ENCODE measurements at places on chromosomes 1 and 21. TPM values are rescaled to one million over a fixed set of nuclear protein-coding genes. Genes with fewer than 3 reads are reported as not detected.
A peak's percentile ranks its signal among the peaks of the same experiment; 100 is the strongest.

Gene PAQR6
- 0.43 TPM for total RNA-seq

Gene GSTM2
- 45.9 TPM for total RNA-seq

Gene LCE1A
- not detected for total RNA-seq

Gene PALMD
- total RNA-seq: 22.6 TPM

Gene USF1
- total RNA-seq: 33.5 TPM

DNA sequence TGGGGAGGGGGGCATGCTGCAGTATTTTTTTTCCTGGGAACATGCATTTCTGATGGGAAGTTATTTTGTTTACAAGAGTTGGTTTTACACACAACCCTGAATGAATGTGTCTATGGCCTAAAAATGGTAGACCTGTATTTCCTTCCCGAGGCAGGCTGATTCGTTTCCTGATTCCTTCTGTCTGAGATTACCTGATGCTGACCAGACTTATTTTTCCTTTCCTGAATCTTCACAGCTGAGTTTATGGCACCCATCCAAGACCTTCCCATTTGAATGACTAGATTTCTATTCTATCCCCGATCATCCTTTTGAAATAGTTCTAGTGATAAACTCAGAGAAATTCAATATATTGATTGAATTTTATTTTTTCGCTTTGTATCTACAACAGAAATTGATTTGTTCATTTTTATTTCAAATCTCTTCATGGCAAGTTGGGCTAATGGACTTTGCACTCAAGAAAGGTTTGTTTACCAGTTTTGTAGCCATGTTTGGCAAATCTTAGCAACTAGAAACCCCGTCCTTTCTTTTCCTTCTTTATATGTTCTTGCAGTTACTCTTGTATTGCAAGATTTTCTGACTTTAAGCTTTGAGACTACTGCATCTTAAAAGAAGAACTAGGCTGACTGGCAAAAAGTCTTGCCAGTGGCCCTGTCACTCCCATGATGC lies 15.9 kb upstream of the PLEKHM2 start:
- no peak for DNase-seq

- no peak for DNase-seq
Measured at GRCh38 chr1:84708031-84708430, 17.8 kb upstream of the SSX2IP start.

GRCh38 chr1:231252336-231252735 lies 11.3 kb downstream of the GNPAT start:
- DNase-seq: no peak

DNA sequence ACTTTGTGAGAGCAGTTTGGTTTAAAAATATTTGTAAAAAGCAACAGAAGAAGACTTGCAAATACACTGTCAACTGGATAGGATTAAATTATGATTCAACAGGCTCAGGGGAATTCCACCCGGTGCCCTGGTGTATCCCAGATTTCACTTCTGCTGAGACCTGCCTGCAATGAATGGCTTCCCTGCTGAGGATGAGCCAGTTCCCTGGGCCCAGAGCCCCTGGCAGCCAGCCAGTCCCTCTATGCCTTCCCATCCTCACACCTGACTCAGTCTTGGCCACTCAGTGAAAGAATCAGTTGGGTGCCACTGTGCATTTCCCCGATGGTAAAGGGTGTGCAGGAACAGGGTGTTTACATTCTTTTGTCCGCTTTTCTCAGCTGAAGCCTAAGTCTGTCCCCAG lies 64.4 kb downstream of the KCTD3 start:
- DNase-seq: no peak

GRCh38 chr1:229753764-229754551 lies 127.9 kb downstream of the URB2 start:
- no peak for DNase-seq

DNA sequence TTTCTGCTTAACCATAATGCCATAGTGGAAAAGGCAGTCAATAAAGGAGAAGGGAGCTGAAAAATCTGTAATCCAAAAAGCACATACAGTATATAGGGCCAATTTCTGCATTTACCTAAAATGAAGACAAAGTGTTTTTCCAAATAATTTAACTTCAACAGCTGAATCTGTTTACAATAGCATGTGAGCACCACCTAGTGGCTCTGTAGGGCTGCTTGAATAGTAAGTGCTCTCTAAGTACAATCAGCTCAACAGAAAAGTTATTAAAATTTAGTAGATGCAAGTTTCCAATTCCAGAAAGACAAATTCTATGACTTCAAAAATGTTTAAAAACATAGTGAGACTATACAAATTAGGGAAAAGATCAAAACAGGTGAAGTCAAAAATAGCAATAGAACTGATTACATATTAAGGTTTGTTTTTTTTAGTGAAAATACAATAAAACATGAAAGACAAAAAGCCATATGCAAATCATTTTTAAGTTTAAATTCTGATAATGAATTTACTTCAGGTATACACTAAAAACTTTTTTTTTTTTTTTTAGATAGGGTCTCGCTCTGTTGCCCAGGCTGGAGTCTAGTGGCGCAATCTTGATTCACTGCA lies 220.0 kb downstream of the SETD4 start:
- DNase-seq: no peak

DNA sequence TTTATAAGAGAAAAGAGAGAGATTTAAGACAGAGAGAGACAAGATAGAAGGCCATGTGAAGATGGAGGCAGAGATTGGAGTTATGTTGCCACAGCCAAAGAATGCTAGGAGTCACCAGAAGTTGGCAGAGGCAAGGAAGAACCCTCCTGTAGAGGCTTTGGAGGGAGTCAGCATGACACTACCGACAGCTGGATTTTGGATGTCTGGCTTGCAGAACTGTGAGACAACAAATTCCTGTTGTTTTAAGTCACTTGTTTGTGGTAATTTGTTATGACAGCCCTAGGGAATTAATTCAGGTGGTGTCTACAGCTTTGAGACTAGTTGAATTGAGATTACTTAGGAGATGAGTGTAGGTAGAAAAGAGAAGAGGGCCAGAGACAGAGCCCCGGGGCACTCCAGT lies 158.5 kb downstream of the DNM3 start:
- DNase-seq: no peak

DNA sequence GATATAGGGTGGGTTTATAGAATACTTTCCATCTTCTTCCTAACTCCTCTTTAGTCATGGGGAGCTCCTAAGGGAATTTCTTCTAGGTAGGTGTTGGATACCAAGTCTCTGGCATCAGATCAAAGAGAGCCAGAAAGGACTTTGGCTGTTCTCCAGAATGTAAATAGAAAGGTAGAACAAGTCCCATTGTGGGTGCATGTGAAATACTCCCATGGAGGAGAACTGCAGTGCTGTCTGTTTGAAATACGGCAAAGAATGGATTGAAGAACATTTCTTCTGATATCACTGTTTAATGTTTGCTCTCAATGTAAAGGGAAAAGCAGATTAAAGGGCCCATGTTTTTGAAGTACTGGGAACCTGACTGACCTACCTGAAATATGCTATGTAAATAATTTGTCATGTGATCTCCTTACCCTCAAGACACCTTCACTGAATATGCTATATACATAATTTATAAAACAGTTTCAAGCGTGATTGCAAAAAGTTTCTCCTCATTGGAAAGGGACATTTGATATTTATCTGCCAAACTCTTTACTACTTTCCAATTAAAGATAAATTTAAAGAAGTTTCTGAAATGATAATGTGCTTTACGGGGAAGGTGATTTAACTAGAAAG lies 65.9 kb downstream of the LAMC1 start:
- no peak for DNase-seq

GRCh38 chr1:150352866-150353265 lies 11.1 kb upstream of the RPRD2 start:
- DNase-seq: no peak

- peak; percentile 81 for DNase-seq
Measured at GRCh38 chr1:1628754-1629429, 3.1 kb upstream of the MMP23B start.

DNA sequence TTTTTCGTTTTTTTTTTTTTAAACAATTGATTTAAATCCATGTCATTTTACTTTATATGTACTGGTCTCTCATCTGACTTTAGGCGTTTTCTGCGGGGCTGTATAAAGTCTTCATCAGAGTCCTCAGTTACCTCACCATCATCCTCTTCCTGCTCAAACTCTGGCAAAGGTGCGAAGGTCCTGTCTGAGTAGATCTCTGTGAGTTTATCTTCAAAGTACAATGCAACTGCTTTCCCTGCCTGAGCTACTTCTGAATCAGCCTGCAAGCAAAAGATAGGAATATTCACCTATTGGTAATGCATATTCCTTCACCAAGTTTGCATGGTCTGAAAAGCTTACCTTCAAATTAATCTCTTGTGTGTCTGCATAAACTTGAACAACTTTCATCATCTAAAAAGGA lies 113.4 kb downstream of the TRIM33 start:
- no peak for DNase-seq

DNA sequence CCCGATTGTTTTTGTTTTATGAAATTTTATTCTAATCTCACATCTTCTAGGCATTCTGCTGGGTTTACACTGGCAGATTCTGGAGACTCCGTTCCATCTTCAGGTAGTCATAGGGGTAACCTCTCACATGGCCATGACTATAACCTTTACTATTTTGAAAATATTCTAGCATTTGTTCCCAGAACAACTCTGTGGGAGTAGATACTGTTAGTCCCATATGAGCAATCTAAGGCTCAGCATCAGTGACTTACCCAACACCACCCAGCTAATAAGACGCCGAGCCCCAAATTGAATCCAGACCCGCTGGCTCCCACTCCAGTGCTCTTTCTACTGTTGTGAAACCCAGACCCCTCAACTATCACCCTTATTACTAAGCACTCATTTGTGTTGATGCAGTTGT lies 9.8 kb downstream of the ADAMTS4 start:
- peak; percentile 52 for DNase-seq

- DNase-seq: no peak
Measured at GRCh38 chr1:171501305-171502024, 16.1 kb downstream of the PRRC2C start.

DNA sequence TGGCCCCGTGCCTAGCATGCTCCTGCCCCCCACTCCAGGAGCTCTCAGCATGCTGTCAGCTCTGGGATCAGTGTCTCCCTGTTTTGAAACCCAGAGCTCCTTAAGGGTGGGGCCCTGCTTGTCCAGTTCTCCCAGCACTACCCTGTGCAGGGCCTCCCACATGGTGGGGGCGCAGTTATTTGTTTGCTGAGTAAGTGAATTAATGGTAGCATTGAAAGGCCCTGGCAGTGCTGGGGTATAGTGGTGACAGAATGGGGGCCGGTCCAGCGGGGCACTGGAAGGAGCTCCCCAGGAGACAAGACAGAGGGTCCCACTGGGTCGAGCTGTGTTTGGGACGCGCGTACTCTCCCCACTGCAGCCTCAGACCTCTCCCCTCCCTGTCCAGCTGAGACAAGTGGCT lies 99.9 kb downstream of the NPHP4 start:
- DNase-seq: no peak

GRCh38 chr1:188325211-188325610 lies 1496.5 kb downstream of the PLA2G4A start:
- no peak for DNase-seq

- peak; percentile 80 for DNase-seq
Measured at GRCh38 chr1:198699167-198700015, 60.6 kb downstream of the PTPRC start.

GRCh38 chr1:167469280-167469965 lies 48.9 kb downstream of the CD247 start:
- DNase-seq: no peak

DNA sequence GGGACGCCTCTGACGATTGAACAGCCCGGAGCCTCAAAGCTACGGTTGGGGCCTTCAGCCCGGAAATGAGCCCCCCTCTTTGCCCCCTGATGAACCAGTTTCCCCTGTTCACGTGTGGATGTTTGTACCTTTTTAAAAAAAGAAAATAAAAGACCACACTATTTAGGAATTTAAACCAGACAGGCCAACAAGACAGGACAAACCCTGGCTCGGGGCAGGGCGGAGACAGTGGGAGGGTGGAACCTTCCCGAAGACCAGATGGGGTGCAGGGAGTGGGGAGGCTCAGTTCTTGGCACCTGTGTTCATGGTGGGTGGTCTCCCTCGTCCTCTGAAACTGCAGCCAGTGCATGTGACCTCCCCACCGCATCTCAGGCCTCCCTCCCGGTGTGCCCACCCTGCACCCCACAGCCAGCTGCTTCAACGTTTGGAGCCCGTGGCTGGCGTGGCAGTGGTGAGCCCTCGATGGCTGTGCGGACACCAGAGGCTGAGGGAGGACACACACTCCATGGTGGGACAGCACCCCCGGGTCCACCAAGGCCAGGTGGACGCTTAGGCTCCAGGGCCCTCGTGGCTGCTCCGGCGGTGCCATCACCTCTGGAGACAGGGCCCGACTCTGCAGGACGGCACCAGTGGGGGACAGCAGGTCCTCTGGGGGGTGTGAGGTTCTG lies 45.6 kb downstream of the COL18A1 start:
- peak; percentile 58 for DNase-seq

DNA sequence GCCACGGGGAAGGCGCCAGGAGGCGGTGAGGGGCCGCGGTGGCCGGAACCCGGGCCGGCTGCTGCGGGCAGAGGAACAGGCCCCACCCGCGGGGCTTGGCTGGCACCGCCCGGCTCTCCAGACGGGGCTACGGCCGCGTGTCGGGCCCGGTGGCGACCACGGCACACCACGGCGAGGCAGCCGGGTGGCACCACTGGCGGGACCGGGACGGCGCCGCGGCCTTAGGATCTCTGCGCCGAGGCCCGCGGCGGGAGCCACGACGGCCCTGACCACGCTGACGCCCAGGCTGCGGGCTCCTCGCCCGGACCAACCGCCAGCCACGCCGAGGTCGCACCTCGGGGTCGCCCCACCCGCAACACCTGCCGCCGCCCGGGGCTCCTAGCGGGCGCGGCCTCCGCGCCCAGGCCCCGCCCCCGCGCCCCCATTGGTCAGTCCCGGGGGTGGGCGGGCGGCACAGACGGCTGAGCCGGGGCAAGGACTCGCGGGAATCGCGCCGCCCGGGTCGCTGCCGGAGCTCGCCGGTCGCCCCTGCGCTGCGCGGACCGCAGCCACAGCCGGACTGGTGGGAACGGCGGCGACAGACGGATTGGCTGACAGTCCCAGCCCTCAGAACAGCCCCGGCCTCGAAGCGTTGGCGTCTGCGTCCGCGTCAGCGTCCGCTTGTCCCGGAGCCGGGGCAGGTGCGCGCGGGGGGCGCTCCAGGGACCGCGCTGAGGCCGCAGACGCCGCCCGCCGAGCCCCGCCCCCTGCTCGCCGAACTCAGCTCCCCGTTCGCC lies at the start of gene BMP8A:
TSS of gene BMP8A (plus strand) at position 491 of the 776 bp plus-strand sequence. CDS start 356 bp downstream, outside the sequence.
- DNase-seq: peak; percentile 86

DNA sequence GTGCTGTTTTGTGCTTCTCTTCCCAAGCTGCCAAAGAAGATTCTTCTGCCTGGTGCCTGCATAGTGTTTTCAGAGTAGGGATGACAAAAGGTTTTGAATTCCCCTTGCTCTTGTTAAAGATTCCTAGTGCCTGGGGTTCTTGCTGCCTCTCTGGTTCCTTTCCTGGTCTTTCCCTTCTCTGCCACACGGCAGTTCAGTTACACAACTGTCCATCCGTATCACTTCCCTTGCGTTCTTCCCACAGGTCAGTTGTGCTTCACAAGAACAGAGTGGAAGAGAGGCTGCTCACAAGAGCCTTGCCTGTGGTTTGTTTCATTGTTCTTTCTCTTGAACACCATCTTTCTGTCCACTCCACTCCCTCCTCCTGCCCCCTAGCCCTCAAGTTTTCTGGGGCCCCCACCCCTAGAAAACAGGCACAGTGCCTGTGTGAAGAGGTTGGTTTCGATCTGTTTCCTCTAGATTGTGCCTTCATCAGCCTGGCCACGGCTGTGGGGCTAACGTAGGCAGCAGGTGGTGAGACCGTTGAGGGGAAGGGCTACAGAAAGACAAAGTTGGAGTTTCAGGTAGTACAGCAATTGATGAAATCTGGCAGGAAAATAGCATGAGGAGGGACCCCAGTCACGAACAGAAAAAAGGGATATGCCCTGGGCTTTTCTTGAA lies 5.8 kb downstream of the VASH2 start:
- no peak for DNase-seq

- DNase-seq: no peak
Measured at GRCh38 chr1:40650075-40650474, 15.4 kb downstream of the RIMS3 start.
